Chondrocyte (in vitro differentiated cells): ENCODE measurements at places on chromosomes 4 and X. TPM values are rescaled to one million over a fixed set of nuclear protein-coding genes. Genes with fewer than 3 reads are reported as not detected.
A peak's percentile ranks its signal among the peaks of the same experiment; 100 is the strongest.

The PRRG3 gene
- not detected in 3 replicates for total RNA-seq

The SSX2B gene
- not detected in 3 replicates for total RNA-seq

The GPR50 gene
- not detected in 3 replicates for total RNA-seq

The RAB41 gene
- not detected in 3 replicates for total RNA-seq

The DIPK2B gene
- not detected in 3 replicates for total RNA-seq

The C4orf50 gene
- not detected in 3 replicates for total RNA-seq

The P2RY10 gene
- total RNA-seq = not detected in 3 replicates

The NLGN4X gene
- total RNA-seq = 0.82 to 1.2 TPM in 2 of 3 replicates, not detected in the other

The PPEF1 gene
- 0.33 to 2.2 TPM (median 0.57 TPM) in 3 replicates for total RNA-seq

The HSFX1 gene
- 1.6 to 2.1 TPM (median 2.1 TPM) in 3 replicates for total RNA-seq

- DNase-seq = no peak
- peaks cover 13% of the 10 kb centered on the region for H3K4me1 ChIP-seq
- H3K36me3 ChIP-seq = peaks cover 2% of the 10 kb centered on the region
- H3K27me3 ChIP-seq = no peaks in the 10 kb centered on the region
- no peak overlapping the region for H3K4me3 ChIP-seq
These were observed 372.7 kb upstream of the BOD1L1 start for GRCh38 chr4:14000091-14000814.

GRCh38 chrX:5431823-5432222 is 796.8 kb downstream of the NLGN4X start:
- no peaks in the 10 kb centered on the region for H3K4me1 ChIP-seq
- H3K27me3 ChIP-seq = no peaks in the 10 kb centered on the region
- H3K36me3 ChIP-seq = no peaks in the 10 kb centered on the region
- H3K4me3 ChIP-seq = no peak overlapping the region
- no peak overlapping the region for H3K27ac ChIP-seq

- H3K27me3 ChIP-seq = no peaks in the 10 kb centered on the region
- H3K36me3 ChIP-seq = no peaks in the 10 kb centered on the region
- no peak overlapping the region for H3K4me3 ChIP-seq
- no peak for DNase-seq
- no peaks in the 10 kb centered on the region for H3K4me1 ChIP-seq
These were observed 917.8 kb downstream of the ADGRL3 start for GRCh38 chr4:62117886-62118285.

DNA sequence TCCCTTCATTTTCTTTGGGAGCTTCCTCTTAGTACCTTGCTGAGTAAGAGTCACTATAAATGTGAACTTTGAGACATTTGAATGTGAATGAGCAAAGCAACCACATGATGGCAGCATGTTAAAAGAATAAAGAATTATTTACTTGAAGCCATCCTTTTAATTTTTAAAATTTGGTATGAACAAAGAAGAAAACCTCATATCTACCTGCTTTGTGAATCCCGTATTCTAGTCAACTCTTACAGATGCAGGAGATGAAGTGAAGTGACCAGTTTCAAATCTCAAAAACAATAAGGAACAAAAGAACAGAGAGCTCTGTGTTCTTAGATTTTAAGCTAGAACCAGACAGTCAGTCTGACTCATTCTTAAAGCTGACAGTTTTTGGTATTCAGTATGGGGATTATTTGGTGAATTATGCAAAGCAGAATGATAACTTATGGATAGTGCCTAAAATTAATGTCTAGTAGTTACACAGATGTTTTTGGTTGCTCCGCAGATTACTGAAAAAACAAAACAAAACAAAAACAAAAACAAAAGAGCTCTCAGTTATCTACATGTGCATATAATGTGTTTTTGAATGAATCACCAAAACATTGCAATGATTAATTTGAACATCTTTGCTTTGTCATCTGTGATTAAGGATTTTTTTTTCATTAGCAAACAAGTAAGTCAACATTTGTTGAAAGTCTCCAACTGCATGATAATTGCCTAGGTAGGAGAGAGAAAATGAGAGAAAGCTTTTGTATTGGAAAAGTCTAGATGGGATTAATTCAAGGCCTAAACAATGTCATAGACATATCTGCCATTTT is 48.2 kb upstream of the H2AZ1 start:
- no peak overlapping the region for H3K27ac ChIP-seq
- peaks cover 9% of the 10 kb centered on the region for H3K4me1 ChIP-seq
- no peak overlapping the region for H3K4me3 ChIP-seq
- H3K27me3 ChIP-seq = no peaks in the 10 kb centered on the region
- no peaks in the 10 kb centered on the region for H3K36me3 ChIP-seq

GRCh38 chr4:1081689-1082040 is 31.7 kb downstream of the RNF212 start:
- H3K27ac ChIP-seq = peak overlapping the region; percentile 9
- no peak for DNase-seq
- no peaks in the 10 kb centered on the region for H3K36me3 ChIP-seq
- H3K4me3 ChIP-seq = no peak overlapping the region

GRCh38 chrX:140804292-140804691 is 94.7 kb downstream of the LINC00632 start:
- DNase-seq = no peak
- no peak overlapping the region for H3K27ac ChIP-seq
- H3K36me3 ChIP-seq = no peaks in the 10 kb centered on the region
- H3K27me3 ChIP-seq = no peaks in the 10 kb centered on the region
- no peak overlapping the region for H3K4me3 ChIP-seq

DNA sequence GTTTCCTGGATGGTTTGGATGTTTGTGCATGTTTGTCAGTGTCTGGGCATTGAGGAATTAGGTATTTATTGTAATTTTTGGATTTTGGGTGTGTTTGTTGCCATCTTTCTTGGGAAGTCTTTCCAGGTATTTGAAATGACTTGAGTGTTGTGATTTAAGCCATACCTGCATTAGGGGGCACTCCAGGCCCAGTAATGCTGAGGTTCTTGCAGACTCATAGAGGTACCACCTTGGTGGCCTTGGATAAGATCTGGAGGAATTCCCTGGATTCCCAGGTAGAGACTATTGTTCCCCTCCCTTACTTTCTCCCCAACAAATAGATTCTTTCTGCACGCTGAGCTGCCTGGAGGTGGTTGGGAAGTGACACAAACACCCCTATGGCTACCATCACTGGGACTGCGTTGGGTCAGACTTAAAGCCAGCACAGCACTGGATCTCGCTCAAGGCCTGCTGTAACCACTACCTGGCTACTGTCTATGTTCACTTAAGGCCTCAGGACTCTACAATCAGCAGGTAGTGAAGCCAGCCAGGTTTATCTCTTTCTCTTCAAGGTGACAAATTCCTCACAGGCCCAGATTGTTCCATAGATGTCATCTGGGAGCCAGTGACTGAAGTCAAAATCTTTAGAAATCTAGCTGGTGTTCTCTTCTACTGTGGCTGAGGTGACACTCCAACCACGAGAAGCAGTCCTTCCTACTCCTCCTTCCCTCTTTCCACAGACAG is 643.6 kb downstream of the PDHA2 start:
- H3K4me1 ChIP-seq = no peaks in the 10 kb centered on the region
- no peaks in the 10 kb centered on the region for H3K36me3 ChIP-seq
- no peak overlapping the region for H3K27ac ChIP-seq
- H3K27me3 ChIP-seq = peaks cover 3% of the 10 kb centered on the region
- no peak for DNase-seq

DNA sequence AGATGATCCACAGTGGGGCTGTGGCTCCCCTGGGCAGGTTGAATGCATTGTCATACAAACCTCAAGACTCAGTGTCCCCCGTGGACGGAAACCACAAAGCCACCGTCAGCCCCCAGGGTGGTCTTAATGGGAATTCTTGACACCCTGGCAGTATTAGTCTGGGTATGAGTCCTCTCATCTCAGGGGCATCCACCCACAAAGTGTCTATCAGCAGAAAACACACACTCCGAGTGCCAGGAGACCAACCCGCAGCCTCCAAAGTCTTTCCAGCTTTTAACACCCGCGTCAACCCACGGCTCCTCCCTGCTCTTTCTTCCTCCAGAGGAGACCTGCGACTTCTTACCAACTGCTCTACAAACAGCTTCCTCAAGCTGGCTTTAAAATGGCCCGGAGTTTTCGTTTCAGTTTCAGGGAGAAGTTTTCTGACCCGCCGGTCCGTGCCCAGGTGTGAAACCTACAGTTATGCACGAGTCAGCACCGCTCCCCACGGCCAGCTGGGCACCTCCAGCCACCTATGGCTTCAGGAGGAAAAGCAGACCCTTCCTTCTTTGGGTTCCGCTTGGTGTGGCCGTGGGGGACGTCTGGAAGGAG is 14.4 kb upstream of the ASMTL start:
- H3K27me3 ChIP-seq = no peaks in the 10 kb centered on the region
- no peaks in the 10 kb centered on the region for H3K36me3 ChIP-seq
- H3K4me3 ChIP-seq = no peak overlapping the region
- peaks cover 35% of the 10 kb centered on the region for H3K4me1 ChIP-seq
- peak; percentile 72 for DNase-seq

GRCh38 chrX:152735860-152736511 is 2.4 kb downstream of the MAGEA12 start:
- no peaks in the 10 kb centered on the region for H3K36me3 ChIP-seq
- H3K4me3 ChIP-seq = no peak overlapping the region
- peak; percentile 77 for DNase-seq

- H3K36me3 ChIP-seq = peaks cover 5% of the 10 kb centered on the region
- H3K4me1 ChIP-seq = peaks cover 12% of the 10 kb centered on the region
- H3K4me3 ChIP-seq = no peak overlapping the region
- no peaks in the 10 kb centered on the region for H3K27me3 ChIP-seq
These were observed 19.6 kb downstream of the RP2 start for GRCh38 chrX:46856483-46856882.

DNA sequence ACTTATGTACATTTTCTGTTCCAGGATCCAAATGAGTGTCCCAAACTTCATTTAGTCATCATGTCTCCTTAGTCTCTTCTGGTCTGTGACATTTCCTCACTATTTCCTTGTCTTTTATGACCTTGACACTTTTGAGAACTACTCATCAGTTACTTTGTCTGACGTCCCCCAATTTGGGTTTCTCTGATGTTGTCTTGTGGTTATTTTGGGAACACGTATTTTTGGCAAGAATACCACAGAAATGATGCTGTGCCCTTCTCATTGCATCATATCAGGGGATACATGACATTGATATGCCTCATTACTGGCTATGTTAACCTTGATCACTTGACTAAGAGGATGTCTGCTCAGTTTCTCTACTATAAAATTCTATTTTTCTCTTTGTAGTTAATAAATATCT is 308.8 kb downstream of the ZNF674 start:
- H3K27ac ChIP-seq = no peak overlapping the region
- H3K4me3 ChIP-seq = no peak overlapping the region
- H3K36me3 ChIP-seq = no peaks in the 10 kb centered on the region
- no peaks in the 10 kb centered on the region for H3K4me1 ChIP-seq
- no peaks in the 10 kb centered on the region for H3K27me3 ChIP-seq

- H3K27me3 ChIP-seq = peaks cover 4% of the 10 kb centered on the region
- no peak overlapping the region for H3K27ac ChIP-seq
- no peak for DNase-seq
- no peaks in the 10 kb centered on the region for H3K4me1 ChIP-seq
- peaks cover 1% of the 10 kb centered on the region for H3K36me3 ChIP-seq
These were observed 287.0 kb upstream of the RASGEF1B start for GRCh38 chr4:81758574-81759264.

GRCh38 chr4:146134761-146135445 is 40.6 kb upstream of the LSM6 start:
- H3K36me3 ChIP-seq = no peaks in the 10 kb centered on the region
- peak overlapping the region; percentile 53 for H3K27ac ChIP-seq
- no peak for DNase-seq
- H3K27me3 ChIP-seq = peaks cover 4% of the 10 kb centered on the region
- H3K4me3 ChIP-seq = no peak overlapping the region

- H3K4me3 ChIP-seq = no peak overlapping the region
- no peaks in the 10 kb centered on the region for H3K27me3 ChIP-seq
- DNase-seq = no peak
- peak overlapping the region; percentile 49 for H3K27ac ChIP-seq
These were observed 51.2 kb downstream of the ZNF827 start for GRCh38 chr4:145887241-145887991.

DNA sequence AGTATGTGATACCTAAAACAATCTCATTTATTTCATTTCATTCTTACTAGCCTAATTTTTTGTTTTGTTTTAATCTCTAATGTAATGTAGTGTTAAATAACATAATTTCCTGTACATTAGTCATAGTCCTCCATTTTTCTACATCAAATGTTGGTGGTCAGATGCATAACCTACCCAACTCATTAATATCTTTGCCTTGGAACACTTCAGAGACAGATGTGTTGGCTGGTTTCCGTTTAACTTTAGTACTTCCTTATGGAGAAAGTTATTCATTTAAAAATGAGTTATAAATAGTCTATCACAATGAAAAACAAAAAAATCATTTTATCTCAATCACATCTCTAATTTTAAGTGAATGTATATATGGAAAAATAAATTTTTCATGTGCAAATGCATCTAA is 190.2 kb downstream of the ANTXR2 start:
- H3K4me3 ChIP-seq = no peak overlapping the region
- no peak for DNase-seq
- H3K27ac ChIP-seq = no peak overlapping the region
- no peaks in the 10 kb centered on the region for H3K36me3 ChIP-seq
- peaks cover 12% of the 10 kb centered on the region for H3K27me3 ChIP-seq
